Activated CD8-positive, alpha-beta memory T cell treated with anti-CD3 and anti-CD28 coated beads for 1 hour (primary cell): ENCODE measurements at places on chromosomes 11 and 22.

GRCh38 chr11:86103808-86104207 lies 34.9 kb upstream of the PICALM start:
- DNase-seq, result no peak

- no peak for DNase-seq
These were observed 188.4 kb upstream of the API5 start for GRCh38 chr11:43123443-43123842.

DNA sequence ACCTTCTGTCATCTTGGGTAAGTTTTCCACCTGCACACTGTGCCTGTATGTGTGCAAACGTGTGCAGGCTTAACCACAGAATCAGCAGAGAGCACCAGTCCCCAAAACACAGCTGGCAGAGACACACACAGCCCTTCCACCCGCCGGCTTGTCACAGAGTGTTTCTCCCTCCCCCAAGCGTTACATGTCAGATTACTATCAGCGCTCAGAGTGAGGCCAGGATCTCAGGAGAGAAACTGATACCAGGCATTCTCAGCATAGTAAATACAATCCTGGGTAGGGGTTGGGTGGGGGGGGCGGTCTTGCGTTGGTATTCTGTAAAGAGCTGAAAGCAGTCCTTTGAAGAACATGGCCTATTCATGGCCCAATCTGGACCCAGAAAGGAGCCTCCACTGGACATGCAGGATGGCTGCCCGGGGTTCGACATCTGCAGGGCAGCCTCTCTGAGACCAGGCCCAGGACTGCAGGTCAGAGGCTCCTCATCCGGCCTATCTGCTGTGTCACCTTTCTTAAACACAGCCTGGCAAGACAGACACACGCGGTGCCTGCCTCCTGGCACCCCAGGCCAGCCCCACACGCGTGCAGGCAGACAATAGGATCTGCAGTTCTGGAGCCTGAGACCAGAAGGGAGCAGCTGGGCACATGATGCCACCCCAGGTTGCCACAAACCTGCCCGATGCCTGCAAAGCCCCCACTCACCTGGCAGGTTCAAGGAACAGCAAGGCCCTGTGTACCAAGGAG lies 1.7 kb downstream of the OSBPL5 start:
- DNase-seq, result no peak

GRCh38 chr22:46069521-46070214 lies 80.7 kb upstream of the PPARA start:
- DNase-seq, result no peak

- DNase-seq, result no peak
These were observed 108.4 kb upstream of the TIMP3 start for GRCh38 chr22:32693102-32693501.
